ENCODE measurements at places on chromosomes 11 and 22. TPM values are rescaled to one million over a fixed set of nuclear protein-coding genes. Genes with fewer than 3 reads are reported as not detected.
A peak's percentile ranks its signal among the peaks of the same experiment; 100 is the strongest.

Gene KRTAP5-9
- not detected for total RNA-seq

DNA sequence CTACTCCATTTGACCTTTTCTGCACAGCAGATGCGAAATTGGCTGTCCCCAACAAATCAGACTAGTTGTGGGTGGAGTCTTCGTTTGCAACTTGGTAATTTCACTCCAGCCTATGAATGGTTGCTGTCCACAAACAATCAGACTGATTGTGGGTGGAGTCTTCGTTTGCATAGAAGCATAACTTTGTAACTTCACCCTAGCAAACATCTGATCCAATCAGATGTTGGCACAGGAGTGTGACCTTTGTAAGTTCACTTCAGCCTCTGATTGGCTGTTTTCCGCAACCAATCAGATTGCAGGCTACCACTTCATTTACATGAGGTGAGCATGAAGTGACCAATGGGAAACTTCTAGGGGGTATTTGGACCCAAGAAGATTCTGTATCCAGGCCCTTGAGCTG, 16.3 kb upstream of the CABP2 start:
- DNase-seq, result no peak

DNA sequence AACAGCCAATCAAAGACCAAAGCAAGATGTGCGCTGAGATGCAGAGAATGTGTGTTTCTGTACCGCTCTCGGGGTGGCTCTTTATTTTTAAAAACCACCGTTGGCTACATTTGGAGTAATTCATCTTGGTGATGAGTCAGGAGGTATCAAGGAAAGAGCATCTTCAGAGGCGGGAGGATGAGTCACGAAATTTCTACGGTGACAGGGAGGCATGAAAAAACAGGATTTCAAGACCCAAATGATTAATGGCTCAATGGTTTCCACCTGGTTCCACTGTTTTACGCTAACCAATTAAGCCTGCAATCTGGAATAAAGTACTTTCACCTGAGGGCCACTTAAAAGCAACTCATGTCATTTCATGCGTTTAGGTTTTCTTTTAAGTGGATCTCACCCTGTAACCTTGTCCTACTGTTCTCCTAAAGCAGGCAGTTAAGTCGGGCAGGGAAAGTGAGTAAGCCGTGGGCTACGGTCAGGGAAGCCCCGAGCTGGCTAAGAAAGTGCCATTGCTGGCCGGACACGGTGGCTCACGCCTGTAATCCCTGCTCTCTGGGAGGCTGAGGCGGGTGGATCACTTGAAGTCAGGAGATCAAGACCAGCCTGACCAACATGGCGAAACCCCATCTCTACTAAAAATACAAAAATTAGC, 74.6 kb downstream of the CELSR1 start:
- peak; percentile 75 for DNase-seq

GRCh38 chr11:119365071-119365591, 16.4 kb downstream of the USP2 start:
- no peak for DNase-seq

DNA sequence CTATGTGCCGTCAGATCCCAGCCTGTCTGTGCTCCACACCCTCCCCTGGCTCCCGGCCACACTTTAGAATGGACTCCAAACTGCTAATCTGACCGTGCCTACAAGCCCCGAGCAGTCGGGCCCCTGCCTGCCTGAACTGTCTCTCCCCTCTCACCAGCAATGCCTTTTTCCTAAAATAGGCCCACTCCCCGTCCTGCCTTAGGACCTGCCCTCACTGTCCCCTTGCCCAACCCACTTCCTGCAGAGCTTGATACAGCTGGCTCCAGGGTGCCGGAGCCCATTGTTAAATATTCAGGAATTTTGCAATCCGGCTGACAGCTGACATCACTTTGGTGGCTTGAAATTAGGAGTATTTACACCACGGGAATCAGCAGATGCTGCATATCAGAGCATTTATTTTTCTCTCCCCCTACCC, 21.4 kb downstream of the MN1 start:
- DNase-seq, result no peak

- no peak for DNase-seq
Measured at GRCh38 chr11:85758026-85758425, 52.9 kb downstream of the SYTL2 start.

Gene CCDC87
- 0.58 TPM for total RNA-seq

Gene C22orf15
- not detected for total RNA-seq

Gene TRPM5
- total RNA-seq, result not detected

- DNase-seq, result no peak
Measured at GRCh38 chr11:116596346-116597260, 176.2 kb downstream of the BUD13 start.

Gene ADM
- 68.1 TPM for total RNA-seq

Gene KRTAP5-3
- not detected for total RNA-seq

Data from kidney epithelial cell (primary cell).